ENCODE measurements at places on chromosomes 3 and 15.
A peak's percentile ranks its signal among the peaks of the same experiment; 100 is the strongest.

- H3K36me3 ChIP-seq, result no peaks in the 10 kb centered on the region
- no peak for DNase-seq
- H3K27ac ChIP-seq, result no peak overlapping the region
- H3K27me3 ChIP-seq, result peaks cover 4% of the 10 kb centered on the region
- no peak overlapping the region for H3K4me3 ChIP-seq
Observed at GRCh38 chr15:87753539-87753938, 503.0 kb downstream of the NTRK3 start.

- peaks cover 76% of the 10 kb centered on the region for H3K4me1 ChIP-seq
- peaks cover 12% of the 10 kb centered on the region for H3K36me3 ChIP-seq
- peak; percentile 77 for DNase-seq
- H3K27ac ChIP-seq, result peak overlapping the region; percentile 92
Observed at GRCh38 chr3:141485641-141486495, 959 bp upstream of the RASA2 start.

DNA sequence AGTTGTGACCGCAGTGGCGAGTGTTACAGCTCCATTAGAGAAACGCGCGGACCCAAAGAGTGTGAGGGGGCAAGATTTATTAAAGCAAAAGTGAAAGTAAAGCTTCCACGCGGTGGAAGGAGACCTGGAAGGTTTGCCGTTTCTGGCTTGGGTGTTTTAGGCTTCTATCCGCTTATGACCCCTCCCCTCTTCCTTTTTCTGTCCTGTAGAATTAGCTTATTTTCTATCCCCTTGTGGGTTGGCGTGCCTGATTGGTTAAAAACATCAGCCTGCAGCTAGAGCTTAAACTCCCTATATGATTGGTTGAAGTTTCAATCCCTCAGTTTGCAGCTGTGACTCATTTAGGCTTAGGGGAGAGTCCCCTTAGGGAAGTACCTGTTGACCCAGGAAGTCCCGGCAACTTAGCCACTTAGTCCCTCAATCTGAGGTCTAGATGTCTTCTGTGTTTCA, 39.6 kb downstream of the C3orf38 start:
- DNase-seq, result no peak
- peaks cover 14% of the 10 kb centered on the region for H3K4me1 ChIP-seq
- peak overlapping the region; percentile 78 for H3K4me3 ChIP-seq
- H3K36me3 ChIP-seq, result no peaks in the 10 kb centered on the region
- peaks cover 4% of the 10 kb centered on the region for H3K27me3 ChIP-seq

DNA sequence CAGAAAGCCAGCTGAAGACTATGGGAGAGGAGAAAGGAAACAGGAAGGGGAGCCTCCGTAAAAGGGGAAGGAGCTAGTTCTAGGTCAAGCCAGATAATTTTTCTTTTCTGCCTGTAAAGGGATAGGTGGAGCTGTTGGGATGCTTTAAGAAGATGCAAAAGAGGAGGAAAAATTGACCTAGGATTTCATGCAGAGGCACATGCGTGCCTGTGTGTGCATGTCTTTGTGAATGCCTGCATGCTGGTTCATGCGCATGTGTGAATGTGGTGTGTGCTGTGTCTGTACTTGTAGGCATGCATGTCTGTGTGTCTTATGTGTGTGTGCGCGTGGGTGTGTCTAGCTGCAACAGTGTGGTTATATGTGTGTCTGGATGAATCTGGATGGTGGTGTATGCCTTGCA, 27.3 kb downstream of the CCDC33 start:
- H3K36me3 ChIP-seq, result no peaks in the 10 kb centered on the region
- H3K4me3 ChIP-seq, result no peak overlapping the region
- no peak for DNase-seq
- H3K27ac ChIP-seq, result no peak overlapping the region

GRCh38 chr3:51379301-51379700, 5.8 kb upstream of the MANF start:
- no peak for DNase-seq
- no peak overlapping the region for H3K27ac ChIP-seq
- H3K36me3 ChIP-seq, result peaks cover 10% of the 10 kb centered on the region
- H3K27me3 ChIP-seq, result peaks cover 6% of the 10 kb centered on the region
- no peak overlapping the region for H3K4me3 ChIP-seq

DNA sequence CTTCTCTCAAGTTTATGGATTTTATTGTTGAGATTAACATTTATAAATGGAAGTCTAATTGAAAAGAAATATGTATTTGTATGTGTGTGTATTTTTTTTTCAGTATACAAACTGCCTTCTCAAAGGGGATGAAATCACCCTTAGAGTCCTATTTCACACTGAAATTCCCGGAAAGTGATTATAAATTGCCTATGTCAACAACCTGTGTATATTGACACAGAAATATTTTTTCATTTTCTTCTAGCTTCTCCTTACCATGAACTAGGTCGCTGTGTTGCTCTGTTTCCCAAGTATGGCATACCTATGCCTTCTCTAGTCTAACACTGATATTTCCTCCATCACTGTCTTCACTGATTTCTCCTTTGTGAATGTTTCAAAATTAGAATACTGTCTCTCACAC, 444.0 kb upstream of the AZI2 start:
- H3K27me3 ChIP-seq, result peaks cover 1% of the 10 kb centered on the region
- H3K4me1 ChIP-seq, result peaks cover 6% of the 10 kb centered on the region
- no peak overlapping the region for H3K4me3 ChIP-seq
- no peak for DNase-seq

- no peak overlapping the region for H3K4me3 ChIP-seq
- no peaks in the 10 kb centered on the region for H3K27me3 ChIP-seq
- peaks cover 57% of the 10 kb centered on the region for H3K4me1 ChIP-seq
- no peak for DNase-seq
- H3K36me3 ChIP-seq, result peaks cover 26% of the 10 kb centered on the region
Observed at GRCh38 chr3:157370867-157371266, 65.8 kb upstream of the PTX3 start.

GRCh38 chr3:188529228-188529627, 375.3 kb downstream of the LPP start:
- peaks cover 91% of the 10 kb centered on the region for H3K4me1 ChIP-seq
- DNase-seq, result peak; percentile 10
- peak overlapping the region; percentile 0 for H3K27ac ChIP-seq
- peaks cover 45% of the 10 kb centered on the region for H3K36me3 ChIP-seq
- no peak overlapping the region for H3K4me3 ChIP-seq

DNA sequence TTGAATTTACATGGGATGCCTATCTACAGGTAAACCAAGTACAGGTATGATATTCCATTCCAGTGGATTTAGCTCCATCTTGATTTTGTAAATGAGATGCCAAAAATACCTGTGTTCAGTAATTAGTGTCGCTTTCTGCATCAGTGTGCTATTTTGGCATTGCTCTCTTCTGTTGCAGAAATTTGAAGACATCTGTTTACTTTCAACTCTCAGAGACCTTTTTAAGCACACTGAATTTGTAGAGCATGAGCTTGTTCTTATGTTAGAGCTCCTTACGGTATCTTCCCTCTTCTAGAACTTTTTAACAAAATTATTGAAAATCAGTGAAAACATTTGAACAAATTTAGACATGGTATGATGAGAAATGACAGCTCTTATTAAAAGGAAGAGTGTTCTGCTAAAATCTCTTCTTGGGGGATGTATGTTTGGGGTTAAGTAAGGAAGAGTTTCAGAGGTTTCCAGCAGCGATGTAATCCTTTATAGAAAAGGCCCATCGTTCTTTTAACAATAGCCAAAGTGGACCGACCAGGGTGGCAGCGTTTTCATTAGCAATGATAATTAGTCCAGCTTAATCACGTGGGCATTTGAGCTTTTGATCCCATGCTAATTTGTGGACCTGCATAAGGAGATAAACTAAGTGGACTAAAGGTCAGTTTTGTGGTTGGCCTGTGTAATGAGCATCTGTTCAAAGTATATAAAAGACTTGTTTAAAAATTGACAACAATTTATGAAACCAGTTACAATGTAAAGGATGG, 385.4 kb downstream of the PTPRG start:
- DNase-seq, result no peak
- no peak overlapping the region for H3K27ac ChIP-seq
- no peak overlapping the region for H3K4me3 ChIP-seq
- no peaks in the 10 kb centered on the region for H3K36me3 ChIP-seq

- H3K4me1 ChIP-seq, result no peaks in the 10 kb centered on the region
- no peaks in the 10 kb centered on the region for H3K27me3 ChIP-seq
- no peak for DNase-seq
- H3K27ac ChIP-seq, result no peak overlapping the region
- peaks cover 4% of the 10 kb centered on the region for H3K36me3 ChIP-seq
- H3K4me3 ChIP-seq, result no peak overlapping the region
Observed at GRCh38 chr3:109184726-109185125, 48.2 kb downstream of the C3orf85 start.

DNA sequence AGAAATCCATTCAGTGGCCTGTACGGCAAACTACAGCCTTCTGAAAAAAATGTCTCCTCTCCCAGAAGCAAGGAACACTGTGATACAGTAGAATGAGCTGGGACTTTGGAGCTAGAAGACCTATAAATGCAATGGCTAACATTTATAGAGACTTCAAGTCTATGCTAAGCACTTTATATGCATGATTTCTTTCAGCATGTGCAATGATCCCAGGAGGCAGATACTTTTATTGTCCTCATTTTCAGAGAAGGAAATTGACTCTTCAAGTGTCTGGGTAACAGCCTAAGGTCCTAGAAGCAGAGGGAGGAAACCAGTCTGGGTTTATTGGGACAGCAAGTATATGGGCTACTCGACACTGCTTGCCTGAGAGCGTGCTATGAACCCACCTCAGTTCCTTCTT, 140.9 kb downstream of the ALDH1A2 start:
- no peaks in the 10 kb centered on the region for H3K36me3 ChIP-seq
- no peak for DNase-seq
- no peak overlapping the region for H3K4me3 ChIP-seq
- peaks cover 6% of the 10 kb centered on the region for H3K27me3 ChIP-seq

GRCh38 chr3:118688396-118688884, 346.2 kb downstream of the IGSF11 start:
- no peak overlapping the region for H3K27ac ChIP-seq
- H3K36me3 ChIP-seq, result no peaks in the 10 kb centered on the region
- H3K4me3 ChIP-seq, result no peak overlapping the region
- no peak for DNase-seq
- H3K4me1 ChIP-seq, result no peaks in the 10 kb centered on the region
- H3K27me3 ChIP-seq, result no peaks in the 10 kb centered on the region

- peaks cover 29% of the 10 kb centered on the region for H3K36me3 ChIP-seq
- DNase-seq, result no peak
- no peak overlapping the region for H3K27ac ChIP-seq
- H3K4me1 ChIP-seq, result peaks cover 35% of the 10 kb centered on the region
Observed at GRCh38 chr15:71254491-71254890, 139.2 kb downstream of the THSD4 start.

- no peak overlapping the region for H3K4me3 ChIP-seq
- peaks cover 63% of the 10 kb centered on the region for H3K4me1 ChIP-seq
- no peak overlapping the region for H3K27ac ChIP-seq
Observed at GRCh38 chr3:23663661-23664186, 142.0 kb upstream of the UBE2E1 start.

GRCh38 chr3:148042663-148043445, 633.7 kb downstream of the ZIC1 start:
- H3K4me1 ChIP-seq, result peaks cover 37% of the 10 kb centered on the region
- H3K4me3 ChIP-seq, result peak overlapping the region; percentile 6
- H3K27ac ChIP-seq, result peak overlapping the region; percentile 34
- H3K27me3 ChIP-seq, result 0 out of 2 replicates have a peak, but pooled peaks cover 1% of the 10 kb centered on the region

DNA sequence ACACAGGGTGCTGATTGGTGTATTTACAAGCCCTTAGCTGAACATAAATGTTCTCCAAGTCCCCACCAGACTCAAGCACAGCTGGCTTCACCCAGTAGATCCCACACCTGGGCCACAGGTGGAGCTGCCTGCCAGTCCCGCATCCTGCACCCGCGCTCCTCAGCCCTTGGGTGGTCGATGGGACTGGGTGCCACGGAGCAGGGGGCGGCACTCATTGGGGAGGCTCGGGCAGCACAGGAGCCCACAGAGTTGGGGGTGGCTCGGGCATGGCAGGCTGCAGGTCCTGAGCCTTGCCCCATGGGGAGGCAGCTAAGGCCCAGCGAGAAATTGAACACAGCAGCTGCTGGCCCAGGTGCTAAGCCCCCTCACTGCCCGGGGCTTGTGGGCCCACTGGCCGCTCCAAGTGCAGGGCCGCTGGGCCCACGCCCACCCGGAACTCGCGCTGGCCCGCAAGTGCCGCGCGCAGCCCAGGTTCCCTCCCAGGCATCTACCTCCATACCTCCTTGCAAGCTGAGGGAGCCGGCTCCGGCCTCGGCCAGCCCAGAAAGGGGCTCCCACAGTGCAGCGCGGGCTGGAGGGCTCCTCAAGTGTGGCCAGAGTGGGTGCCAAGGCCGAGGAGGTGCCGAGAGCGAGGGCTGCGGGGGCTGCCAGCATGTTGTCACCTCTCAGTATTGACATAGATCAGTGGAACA, 442.7 kb downstream of the OCA2 start:
- no peak for DNase-seq
- no peaks in the 10 kb centered on the region for H3K36me3 ChIP-seq
- no peak overlapping the region for H3K27ac ChIP-seq
- H3K4me3 ChIP-seq, result no peak overlapping the region
- H3K4me1 ChIP-seq, result no peaks in the 10 kb centered on the region

GRCh38 chr3:139288266-139288821, 55.5 kb upstream of the MRPS22 start:
- DNase-seq, result peak; percentile 38
- peaks cover 76% of the 10 kb centered on the region for H3K4me1 ChIP-seq
- H3K36me3 ChIP-seq, result peaks cover 35% of the 10 kb centered on the region
- peak overlapping the region; percentile 72 for H3K27ac ChIP-seq

- H3K27ac ChIP-seq, result peak overlapping the region; percentile 70
- H3K4me3 ChIP-seq, result no peak overlapping the region
- H3K27me3 ChIP-seq, result no peaks in the 10 kb centered on the region
- peak; percentile 31 for DNase-seq
Observed at GRCh38 chr15:58666957-58667356, 82.5 kb downstream of the ADAM10 start.

GRCh38 chr3:12303534-12303933, 14.7 kb downstream of the PPARG start:
- H3K27me3 ChIP-seq, result peaks cover 2% of the 10 kb centered on the region
- H3K27ac ChIP-seq, result peak overlapping the region; percentile 73
- peaks cover 1% of the 10 kb centered on the region for H3K36me3 ChIP-seq
- DNase-seq, result peak; percentile 91
- no peak overlapping the region for H3K4me3 ChIP-seq
- H3K4me1 ChIP-seq, result peaks cover 39% of the 10 kb centered on the region

GRCh38 chr3:150396956-150397550, 11.0 kb upstream of the TSC22D2 start:
- no peak overlapping the region for H3K27ac ChIP-seq
- 0 out of 2 replicates have a peak, but pooled peaks cover 5% of the 10 kb centered on the region for H3K36me3 ChIP-seq
- no peak for DNase-seq

DNA sequence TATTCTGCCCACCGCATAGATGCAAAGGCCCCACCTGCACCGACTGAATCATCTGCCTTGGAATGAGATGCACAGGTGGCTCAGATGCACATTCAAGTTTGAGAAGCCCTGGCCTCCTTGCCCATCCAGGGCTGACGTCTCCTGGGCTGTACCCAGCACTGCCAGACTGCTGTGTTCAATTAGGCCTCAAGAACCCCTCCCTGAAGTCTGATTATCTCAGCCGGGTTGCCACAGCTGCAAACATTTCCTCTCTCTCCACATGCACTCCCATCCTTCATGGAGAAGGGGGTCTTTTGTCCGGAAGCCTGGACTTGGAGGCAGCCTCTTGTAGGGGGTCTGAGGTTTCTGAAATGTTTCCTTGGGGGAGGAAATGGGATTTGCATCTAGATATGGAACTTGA, 459.4 kb upstream of the PROK2 start:
- H3K4me1 ChIP-seq, result no peaks in the 10 kb centered on the region
- H3K27me3 ChIP-seq, result peaks cover 39% of the 10 kb centered on the region
- no peak for DNase-seq
- H3K4me3 ChIP-seq, result no peak overlapping the region
- H3K27ac ChIP-seq, result no peak overlapping the region
- no peaks in the 10 kb centered on the region for H3K36me3 ChIP-seq

GRCh38 chr3:170203457-170203856, 18.8 kb upstream of the PRKCI start:
- H3K36me3 ChIP-seq, result no peaks in the 10 kb centered on the region
- no peak for DNase-seq
- H3K4me1 ChIP-seq, result peaks cover 10% of the 10 kb centered on the region
- H3K27me3 ChIP-seq, result peaks cover 7% of the 10 kb centered on the region
